Non-pigmented ciliary epithelial cell (primary cell): ENCODE measurements at places on chromosomes 13 and 19.

GRCh38 chr13:71663431-71663830 is 203.6 kb downstream of the DACH1 start:
- DNase-seq: no peak

DNA sequence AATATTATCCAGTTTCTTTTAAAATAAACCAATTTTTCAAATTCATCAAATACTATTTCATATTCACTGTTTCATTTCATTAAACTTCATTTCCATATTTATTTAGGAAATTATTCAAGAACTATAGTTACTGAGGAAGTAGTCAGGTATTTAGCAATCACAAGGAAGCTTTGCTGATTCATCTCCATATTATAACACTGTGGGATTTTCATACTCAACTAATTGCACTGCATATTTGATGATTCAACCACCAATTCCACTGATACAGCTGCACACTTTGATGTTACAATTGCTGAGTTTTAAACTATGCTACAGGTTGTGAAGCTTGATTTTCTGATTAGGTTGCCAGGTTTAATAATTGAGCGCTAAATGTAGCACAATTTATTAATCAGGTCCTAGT is 556.8 kb upstream of the SLITRK1 start:
- no peak for DNase-seq

DNA sequence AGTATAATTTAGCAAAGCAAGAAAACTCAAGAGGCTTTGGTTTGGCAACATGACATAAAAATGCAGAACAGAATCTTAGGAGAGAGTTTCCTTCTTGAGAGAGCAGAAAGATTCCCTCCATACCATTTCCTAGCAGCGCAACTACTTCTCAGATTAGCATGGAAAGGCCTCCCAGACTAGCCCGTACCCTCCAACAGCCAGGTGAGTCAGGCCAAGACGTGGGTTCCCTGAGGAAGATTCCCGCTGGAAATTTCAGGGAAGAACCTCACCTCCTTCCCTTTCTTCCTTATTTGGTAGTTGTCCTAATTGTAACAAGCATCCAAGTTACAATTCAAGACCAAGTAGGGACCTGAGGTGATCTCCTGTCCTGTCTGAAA is 12.3 kb downstream of the COL4A2 start:
- no peak for DNase-seq

- no peak for DNase-seq
Observed at GRCh38 chr19:53094754-53095575, 8.3 kb downstream of the ZNF160 start.

- no peak for DNase-seq
Observed at GRCh38 chr19:35389192-35389861, 18.5 kb downstream of the GPR42 start.

DNA sequence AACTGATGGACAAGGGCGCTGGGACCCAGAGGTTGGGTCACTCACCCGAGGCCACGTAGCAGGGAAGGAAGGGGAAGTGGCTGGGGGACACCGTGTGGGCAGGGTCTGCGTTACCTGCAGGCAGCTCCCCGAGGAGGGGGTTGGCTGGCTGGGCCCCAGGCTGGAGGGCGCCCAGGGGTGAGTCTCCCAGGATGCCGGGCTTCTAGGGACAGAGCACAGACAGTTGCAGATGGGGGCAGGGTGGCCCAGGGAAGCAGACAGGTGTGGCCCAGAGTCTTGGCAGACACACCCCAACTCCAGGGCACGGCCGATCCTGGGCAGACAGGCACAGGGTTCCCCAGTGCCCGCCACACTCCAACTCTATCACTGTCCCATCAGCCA is 5.6 kb upstream of the FDX2 start:
- no peak for DNase-seq

DNA sequence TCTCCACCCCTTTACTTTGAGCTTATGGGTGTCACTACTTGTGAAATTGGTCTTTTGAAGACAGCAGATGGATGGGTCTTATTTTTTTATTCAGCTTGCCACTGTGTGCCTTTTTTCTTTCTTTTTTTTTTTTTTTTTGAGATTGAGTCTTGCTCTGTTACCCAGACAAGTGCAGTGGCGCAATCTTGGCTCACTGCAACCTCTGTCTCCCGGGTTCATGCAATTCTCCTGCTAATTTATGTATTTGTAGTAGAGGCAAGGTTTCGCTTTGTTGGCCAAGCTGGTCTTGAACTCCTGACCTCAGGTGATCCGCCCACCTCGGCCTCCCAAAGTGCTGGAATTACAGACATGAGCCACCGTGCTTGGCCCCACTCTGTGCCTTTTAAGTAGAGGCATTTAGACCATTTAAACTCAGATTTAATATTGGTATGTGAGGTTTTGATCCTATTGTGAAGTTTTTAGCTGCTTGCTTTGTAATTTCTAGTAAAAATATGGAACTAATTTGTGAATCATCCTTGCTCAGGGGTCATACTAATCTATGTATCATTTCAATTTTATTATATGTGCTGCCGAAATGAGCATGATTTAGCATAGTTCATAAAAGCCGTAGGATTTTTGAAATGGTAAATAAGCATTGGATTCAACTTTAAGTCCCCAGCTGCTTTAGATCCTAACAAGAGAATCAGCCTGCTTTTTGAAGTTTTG is 584.5 kb downstream of the SLITRK1 start:
- no peak for DNase-seq

DNA sequence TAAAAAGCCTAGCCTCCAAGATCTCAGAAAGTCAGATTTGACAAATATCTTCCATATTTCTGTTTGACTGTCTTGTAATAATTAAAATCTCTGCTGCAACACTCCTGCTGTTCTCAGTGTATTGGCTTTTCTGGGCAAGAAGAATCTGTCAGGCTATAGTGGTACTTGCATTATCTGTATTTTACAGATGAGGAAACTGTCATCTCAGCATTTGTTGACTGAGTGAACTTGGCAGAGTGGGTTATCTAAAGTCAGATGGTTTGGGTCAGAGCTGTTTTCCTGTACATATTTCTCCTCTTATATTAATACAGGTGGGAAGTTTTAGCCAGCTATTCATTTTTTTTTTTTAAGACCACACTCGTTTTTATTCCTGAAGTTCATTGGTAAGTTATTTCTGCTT is 1378.2 kb upstream of the PCDH20 start:
- DNase-seq: no peak

DNA sequence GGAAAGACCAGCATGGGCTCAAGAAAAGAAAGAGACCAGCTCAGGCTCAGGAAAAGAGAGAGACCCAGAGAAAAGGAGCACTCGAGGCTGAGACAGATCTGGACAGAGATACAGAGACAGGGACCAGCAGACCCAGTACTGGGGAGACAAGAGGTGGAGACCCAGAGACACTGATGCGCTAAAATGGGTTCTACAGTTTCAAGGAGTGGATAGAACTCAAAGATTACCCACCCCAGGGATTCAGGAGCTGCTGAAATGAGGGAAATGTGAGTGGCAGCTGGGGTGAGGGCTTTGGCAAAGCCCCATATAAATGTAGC is 609 bp upstream of the ZSCAN18 start:
- DNase-seq: no peak

GRCh38 chr19:7470540-7471305 is 18.1 kb downstream of the PEX11G start:
- no peak for DNase-seq

GRCh38 chr19:51507640-51508058 is 6.0 kb upstream of the SIGLEC12 start:
- no peak for DNase-seq

DNA sequence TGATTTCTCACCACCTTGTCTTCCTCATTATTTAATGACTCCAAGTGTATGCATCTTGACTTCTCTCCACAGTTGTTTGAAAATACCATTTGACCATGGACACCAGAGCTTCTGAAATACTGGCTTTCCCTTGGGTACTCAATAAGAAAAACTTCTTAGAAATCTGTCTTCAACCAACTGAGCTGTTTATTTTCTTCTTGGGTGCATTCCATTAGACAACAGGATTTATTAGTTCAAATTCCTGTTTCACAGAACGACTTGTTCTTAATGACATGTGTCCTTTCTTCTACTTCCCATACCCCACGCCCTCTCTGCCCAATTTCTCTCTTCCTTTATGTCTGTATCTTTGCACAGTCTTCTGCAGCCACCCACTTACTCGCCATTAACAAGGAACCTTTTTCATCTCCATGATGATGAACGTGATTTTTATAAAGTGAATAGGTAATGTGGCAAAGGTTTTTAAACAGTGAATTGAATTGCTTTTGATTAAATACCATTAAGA is 11.3 kb upstream of the ITM2B start:
- no peak for DNase-seq

DNA sequence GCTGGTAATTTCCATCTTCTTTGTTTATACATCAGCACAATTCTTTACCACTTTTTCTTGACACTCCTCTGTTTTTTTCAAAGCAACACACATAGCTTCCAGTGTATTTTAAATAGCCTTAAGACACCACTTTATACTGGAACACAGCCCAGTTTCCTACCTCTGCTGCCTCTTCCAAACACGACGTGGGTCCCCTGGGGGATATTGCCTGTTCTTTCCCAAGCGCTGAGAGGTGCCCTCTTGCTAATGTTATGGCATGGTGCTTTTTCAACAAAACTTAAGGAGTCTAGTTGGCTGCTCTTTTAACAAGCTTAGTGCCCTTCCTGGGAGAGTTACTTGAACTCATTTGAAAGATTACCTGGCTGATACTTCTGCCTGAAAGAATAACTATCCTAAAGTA is 112.7 kb downstream of the OLFM4 start:
- no peak for DNase-seq

DNA sequence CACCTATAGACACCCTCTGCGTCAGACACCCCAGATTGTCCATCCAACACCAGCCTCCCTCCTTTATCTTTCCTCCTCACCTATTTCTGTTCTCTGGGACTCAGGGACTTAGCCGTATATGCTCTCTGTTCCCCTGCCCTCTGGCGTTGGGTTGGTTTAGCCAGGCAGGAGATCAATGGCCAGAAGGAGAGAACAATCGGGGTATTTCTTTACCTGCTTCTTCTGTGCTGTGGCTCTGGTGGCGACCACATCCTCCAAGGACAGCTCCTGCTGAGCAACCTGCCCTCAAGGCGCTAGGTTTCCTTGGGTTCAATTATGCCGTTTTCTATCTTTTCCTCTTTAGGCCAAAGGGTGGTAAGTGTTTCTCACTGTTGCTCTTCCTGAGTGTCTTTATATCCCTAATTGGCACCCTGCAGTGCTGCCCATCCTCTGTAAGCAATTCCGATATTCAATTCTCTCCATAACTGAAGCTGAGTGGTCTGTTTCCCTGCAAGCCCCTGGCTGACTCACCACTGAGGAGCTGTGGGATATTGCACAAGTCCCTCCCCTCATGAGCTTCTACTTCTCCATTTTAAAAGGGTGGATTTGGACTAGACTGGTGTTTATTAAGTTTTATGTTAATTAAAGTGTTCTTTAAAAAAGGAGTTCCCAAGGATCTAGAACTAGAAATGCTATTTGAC is 63.7 kb upstream of the TMTC4 start:
- DNase-seq: no peak

GRCh38 chr19:48558018-48558684 is 6.2 kb downstream of the SULT2B1 start:
- DNase-seq: no peak

GRCh38 chr13:31588316-31588715 is 151.0 kb upstream of the RXFP2 start:
- no peak for DNase-seq

- no peak for DNase-seq
Observed at GRCh38 chr13:109883181-109884180, 97.1 kb upstream of the IRS2 start.

DNA sequence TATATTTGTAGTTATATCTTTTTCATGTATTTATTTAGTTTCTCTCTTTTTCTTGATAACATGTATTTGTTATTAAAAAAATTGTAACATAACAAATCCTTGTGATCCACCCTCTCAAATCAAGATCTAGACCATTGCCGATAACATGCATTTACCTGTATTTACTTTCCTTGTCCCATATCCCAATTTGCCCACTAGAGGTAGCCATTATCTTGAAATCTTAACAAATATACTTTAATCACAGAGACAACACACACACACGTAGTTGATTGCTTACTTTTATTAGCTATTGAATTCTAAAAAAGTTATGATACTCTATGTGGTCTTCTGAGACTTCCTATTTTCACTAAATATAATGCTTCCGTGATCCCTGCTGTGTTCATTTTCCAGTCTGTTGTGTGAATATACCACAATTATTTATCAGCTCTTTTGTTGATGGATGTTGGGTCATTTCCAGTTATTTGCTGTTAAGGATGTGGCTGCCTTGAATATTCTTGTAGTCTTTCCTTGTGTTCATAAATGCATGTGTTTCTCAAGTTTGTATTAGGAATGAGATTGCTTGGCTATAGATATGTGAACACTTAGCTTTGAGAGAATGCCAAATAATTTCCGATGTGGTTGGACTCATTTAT is 31.3 kb upstream of the ZMYM2 start:
- no peak for DNase-seq

GRCh38 chr13:83333614-83334388 is 548.5 kb downstream of the SLITRK1 start:
- no peak for DNase-seq

DNA sequence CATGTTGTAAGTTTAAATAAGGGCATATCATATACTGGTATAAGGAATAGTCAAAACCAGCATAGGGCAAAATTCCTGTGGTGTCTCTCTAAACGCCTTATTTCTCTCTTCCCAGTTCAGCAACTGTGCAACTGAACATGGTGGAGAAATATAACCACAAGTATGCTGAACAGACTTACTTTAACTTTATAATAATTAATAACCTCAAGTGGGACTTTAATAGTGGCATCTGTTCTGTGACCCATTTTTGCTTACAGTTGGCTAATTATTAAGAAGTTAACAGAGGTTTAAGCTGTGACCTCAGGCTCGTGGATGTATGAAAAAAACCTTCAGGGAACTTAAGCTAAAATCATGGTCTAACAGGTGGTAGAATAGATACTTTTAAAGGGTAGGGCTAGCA is 54.3 kb downstream of the MICU2 start:
- no peak for DNase-seq

GRCh38 chr13:66491251-66491650 is 738.9 kb downstream of the PCDH9 start:
- DNase-seq: no peak

GRCh38 chr13:73365681-73366080 is 306.9 kb downstream of the KLF5 start:
- DNase-seq: no peak

GRCh38 chr13:90686442-90686841 is 661.0 kb upstream of the MIR17HG start:
- DNase-seq: peak; percentile 83

GRCh38 chr19:511101-511851 is 4.0 kb downstream of the TPGS1 start:
- DNase-seq: no peak

- DNase-seq: no peak
Observed at GRCh38 chr13:33927315-33927714, 109.4 kb downstream of the RFC3 start.
